ENCODE measurements at places on chromosomes 16 and 17. TPM values are rescaled to one million over a fixed set of nuclear protein-coding genes. Genes with fewer than 3 reads are reported as not detected.

DNA sequence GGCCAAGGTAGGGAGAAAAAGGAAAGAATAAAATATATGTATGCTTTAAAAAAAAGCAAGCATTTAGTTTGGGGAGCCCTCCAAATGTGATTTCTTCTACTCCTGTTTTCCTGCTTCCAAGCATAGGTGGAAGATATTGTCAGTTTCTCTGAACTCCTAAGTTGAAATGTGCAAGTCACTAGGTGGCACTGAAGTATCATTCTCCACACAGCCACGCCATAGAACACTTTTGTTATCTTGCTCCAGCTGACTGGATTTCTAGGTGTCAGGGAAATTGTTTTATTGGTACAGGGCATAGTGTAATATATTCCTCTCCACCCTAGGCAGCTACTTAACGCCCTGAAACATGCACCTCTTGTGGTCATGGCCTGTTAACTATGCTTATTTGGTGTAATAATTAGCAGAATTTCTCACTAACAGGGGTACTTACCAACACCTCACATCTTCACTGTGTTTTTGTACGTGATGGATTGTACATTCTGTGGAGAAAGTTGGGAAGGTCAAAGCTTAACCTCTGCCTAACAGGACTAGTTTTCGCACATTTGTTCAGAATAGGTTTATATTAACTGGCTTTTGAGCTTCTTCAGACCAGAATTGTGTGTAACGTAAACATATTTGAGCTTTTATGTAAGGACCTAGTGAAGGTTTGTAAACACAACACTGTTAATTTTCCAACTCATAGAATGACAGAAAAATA lies 69.3 kb downstream of the FTO start:
- peak; percentile 86 for DNase-seq

DNA sequence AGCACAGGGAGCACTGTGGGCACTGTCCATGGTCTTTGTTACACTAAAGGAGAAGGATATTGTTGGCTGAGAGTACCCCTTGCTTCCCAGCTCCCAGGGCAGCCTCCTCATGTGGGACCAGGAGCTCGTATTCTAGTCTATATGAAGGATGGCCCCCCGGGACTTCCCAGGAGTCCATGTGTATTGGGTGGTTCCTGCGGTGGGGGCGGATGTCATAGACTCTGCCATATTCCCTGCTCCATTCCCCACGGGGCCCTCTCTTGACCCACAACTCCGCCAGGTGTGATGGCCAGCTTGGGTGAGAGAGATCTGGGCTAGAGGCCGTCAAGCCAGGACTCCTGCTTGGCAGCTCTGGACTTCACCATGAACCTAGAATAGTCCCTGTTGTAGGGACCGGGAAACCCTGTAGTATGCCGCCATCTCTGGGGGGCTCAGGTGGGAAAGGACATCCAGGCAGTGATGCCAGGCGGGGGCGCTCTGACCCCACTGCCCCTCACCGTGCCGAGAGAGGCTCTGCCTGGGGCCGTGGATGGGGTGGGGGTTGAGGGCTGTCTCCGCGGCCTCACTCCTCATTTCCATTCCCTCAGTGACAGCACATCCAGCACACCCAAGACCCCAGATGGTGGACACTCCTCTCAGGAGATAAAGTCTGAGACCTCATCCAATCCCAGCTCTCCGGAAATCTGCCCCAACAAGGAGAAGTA lies 37.8 kb downstream of the OR1D5 start:
- no peak for DNase-seq

Gene KCNJ16
- total RNA-seq, result not detected

Gene MT1H
- total RNA-seq, result not detected

DNA sequence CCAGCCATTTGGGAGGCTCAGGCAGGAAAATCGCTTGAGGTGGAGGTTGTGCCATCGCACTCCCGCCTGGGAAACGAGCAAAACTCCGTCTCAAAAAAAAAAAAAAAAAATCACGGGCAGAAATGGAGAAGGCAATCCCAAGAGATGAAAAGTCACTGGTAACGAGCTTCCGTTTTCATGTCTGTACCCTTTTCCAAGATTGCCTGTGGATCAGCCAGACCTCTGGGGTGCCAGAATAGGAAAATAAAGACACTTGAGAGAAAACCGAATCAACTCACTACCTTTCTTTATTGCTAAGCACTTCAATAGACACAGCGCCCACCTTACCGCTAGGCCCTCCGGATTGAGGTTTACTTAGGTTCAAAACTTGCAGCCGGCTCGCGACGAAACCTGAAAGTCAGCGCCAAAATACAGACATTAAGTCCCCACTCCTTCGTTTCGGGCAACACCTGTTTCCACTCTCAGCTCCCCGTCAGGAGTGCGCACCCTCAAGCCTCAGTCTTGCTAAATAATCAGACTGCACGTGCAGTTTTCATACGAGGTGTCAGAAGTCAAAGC lies 970 bp upstream of the TRAF7 start:
- DNase-seq, result peak; percentile 45

GRCh38 chr17:10243883-10244844 lies 45.8 kb upstream of the GAS7 start:
- peak; percentile 89 for DNase-seq

GRCh38 chr17:50686494-50687199 lies 21.1 kb downstream of the ANKRD40 start:
- DNase-seq, result peak; percentile 90

Gene OVCA2
- 67.3 TPM for total RNA-seq

DNA sequence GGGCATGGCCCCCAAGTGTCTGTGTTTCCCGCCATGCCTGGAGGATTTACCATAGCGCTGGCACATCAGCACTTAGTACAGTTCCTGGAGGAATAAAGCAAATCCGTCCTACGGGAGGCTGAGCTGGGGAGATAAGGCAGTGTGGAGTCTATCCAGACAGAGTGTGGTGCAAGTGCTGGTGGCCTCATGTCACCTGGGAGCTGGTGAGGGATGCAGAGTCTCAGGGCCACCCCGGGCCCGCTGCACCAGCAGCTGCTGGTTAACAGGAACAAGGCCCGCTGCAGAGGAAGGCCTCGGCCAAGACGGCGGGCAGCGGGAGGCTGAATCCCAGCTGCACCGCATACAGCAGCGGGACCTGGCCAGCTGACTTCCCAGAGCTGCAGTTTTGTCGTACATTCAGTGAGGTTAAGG lies 57.3 kb upstream of the CDC42EP4 start:
- DNase-seq, result no peak

DNA sequence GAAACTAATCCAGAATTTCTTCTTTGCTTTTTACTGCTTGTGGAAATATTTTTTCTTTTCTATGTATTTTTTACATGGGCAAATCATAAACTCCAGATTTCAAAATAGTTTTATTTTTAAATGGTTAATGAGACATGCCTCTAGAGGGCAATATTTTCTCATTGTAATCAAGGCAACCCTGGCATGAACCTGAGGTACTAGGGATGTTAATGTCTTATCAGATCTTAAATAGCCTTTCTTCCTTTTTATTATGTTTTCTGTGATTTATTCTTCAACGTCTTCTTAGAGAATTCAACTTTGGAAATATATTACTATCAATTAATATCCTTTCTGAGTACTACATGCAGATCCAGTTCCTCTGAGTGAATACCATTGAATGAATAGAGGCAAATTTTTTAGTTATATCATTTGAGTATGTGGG lies 324.7 kb downstream of the BCAS3 start:
- peak; percentile 78 for DNase-seq

Gene EPX
- not detected for total RNA-seq

Gene GALNS
- 24.0 TPM for total RNA-seq

DNA sequence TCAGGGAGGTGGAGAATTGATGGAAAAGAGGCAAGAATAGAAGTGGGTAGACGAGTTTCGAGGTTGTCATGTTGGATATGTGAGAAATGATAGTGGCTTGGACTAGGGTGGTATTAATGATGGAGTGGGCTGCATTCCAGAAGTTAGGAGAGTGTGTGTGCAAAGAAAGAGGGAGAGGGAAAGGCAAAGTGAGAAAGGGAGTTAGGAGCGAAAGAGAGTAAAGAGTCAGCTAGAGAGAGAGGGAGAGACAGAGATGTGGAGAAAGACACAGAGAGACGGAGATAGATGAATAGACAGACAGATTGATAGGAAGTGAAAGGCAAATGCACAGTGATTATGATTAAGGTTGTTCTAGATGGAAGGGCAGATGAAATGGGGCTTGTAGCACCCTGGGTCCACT lies 5.4 kb upstream of the GPR139 start:
- DNase-seq, result no peak

GRCh38 chr17:59791603-59792457 lies 84.4 kb downstream of the VMP1 start:
- DNase-seq, result peak; percentile 59

Gene PDILT
- total RNA-seq, result not detected

GRCh38 chr16:26019381-26020242 lies 327.9 kb downstream of the HS3ST4 start:
- no peak for DNase-seq

DNA sequence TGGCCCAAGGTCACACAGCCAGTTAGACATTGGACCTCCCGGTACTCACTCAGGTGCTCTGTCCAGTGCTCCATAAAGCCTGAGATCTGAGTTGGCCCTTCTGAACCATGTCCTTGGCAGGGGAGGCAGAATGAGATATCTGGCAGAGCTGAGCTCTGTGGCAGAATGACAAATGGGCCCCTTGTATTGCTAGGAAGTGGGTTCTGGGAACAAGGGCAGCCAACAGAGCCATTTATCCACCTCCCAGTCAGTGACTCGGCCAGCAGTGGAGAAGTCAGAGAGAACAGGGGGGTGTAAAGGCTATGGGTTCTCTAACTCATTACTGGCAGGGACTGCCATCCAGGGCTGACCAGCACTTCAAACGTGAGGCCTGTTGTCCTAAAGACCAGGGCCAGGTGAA lies 117.1 kb upstream of the NLRP1 start:
- DNase-seq, result no peak

DNA sequence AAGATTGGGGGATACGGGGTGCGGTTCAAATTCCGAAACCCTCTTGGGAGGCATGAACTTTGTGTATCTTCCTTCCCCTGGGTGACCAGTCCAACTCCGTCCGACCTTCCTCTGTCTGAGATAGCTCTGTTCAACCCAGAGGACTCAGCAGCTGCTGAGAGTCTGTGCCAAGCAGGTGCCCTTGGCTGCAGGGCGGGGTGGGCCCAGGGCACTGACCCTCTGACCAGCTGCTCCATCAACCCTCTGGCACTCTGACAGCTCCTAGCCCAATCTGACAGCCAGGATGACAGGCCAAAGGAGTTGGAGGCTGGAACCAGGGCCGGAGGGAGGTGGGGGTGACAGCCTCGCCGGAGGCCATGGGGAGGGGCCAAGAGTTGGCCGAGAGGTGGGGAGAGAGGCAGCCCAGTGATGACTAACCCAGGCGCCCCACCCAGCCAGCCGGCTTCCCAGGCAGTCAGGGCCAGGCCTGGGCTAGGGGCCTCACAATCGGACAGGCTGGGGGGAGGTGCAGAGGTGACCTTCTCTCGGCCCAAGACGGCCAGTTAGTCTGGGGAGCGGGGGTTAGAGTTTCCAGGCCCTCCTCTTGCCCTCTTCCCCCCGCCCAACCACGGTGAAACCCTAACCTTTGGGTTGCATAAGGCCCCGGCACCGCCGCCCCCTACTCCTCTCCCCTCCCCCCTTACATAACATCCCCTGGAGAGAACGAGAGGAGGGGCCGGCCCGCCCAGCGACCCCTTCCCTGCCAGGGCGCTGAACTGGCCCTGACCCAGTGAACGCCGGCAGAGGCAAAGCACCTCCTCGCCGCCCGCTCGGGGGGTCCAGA lies 5.0 kb upstream of the TLCD2 start:
- peak; percentile 96 for DNase-seq

Gene CCDC102A
- 17.7 TPM for total RNA-seq

- DNase-seq, result no peak
Observed at GRCh38 chr17:62101090-62101489, 36.0 kb upstream of the MED13 start.

Gene SHCBP1
- 17.1 TPM for total RNA-seq

DNA sequence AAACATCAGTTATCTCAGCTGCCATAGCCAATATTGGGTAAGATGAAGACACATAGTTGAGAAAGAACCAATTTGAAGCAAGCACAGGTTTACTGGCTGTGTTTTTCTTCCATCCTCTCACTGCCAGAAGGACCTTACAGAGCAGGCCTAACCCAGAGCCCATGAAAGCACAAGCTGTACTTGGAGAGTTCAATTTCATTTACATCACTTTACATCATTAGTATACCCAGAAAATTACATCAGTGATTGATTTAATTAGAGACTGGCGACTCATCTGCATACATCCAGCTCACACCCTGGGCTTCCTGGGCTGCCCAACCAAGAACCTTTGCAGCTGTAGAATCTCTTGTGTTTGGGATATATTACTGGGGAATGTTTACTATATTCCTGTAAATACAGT lies 23.7 kb downstream of the LRRC36 start:
- no peak for DNase-seq

GRCh38 chr17:9241774-9242496 lies 220.6 kb downstream of the NTN1 start:
- no peak for DNase-seq

Gene HSPB9
- total RNA-seq, result not detected

GRCh38 chr16:88356727-88357199 lies 26.0 kb upstream of the ZNF469 start:
- no peak for DNase-seq

DNA sequence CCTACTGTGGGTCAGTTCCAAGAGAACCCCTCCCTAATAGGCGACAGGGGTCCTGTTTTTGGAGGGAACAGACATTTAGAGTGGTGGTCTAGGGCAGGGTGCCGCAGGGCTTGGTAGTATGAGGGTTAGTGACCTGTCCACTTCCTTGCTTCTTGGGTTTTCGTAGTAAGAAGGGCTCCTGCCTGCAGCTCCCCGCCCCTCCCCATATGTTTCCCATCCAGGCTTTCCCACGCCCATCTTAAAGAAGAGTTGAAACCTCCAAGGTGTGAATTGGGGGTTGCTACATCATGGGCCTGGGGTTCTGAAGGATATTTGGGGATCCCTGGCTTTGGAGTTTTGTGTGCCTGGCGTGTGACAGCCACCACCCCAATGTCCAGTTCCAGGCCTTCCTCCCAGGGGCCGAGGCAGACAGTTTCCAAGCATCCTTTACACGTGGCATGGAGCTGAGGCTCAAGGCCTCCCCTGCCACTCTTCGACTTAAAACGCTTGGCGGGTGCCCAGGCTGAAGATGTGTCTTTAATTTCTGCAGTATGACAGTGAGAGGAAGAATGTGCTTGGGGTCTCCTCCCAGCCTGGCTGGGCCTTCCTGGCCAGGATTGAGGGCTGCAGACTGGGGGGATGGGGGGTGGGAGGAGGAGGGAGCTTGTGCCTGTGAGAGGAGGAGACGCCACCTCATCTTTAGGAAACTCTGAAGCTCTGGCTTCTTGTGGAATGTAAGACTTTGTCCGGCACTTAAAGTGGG lies 2.3 kb upstream of the COL1A1 start:
- DNase-seq, result peak; percentile 99

- DNase-seq, result no peak
Observed at GRCh38 chr16:74778646-74779045, 4.0 kb upstream of the FA2H start.

DNA sequence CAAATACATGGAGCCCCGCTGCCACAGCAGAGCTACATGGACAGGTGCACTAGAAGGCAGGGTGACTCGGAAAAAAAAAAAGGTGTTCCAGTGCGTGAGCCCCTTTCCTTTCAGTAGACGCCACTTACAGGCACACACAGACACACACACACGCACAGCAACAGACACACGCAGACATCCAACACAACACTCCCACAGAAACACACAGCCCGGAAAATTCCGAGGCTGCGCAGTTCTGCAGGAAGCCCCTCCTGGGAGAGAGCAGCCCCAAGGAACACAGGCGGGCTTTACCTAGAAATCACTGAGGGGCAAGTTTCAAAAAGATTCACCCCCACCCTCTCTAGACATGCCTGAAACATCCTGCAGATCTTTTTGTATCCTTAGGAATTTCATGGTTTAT lies 136.0 kb upstream of the WSB1 start:
- no peak for DNase-seq

All from GM23248 (cell line).